ENCODE measurements at places on chromosomes 5 and 9.

DNA sequence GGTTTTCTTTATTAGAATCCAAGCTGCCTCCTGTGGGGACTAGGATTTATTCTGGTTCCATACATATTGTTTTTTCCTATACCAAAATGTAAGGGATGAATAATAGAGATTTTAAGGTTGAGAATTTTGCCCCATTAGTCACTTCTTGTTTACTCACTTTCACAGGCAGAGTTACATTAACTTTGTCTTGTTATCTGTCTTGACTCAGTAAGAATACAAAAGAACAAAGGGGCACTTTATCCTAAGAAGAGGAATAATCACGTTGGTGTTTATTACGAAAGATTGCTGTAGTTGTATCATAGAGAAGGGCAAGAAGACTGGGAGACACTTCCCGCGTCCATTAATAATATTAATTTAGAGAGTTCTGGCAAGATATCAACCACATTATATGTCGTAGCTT is 599.7 kb upstream of the FTMT start:
- peak; percentile 23 for DNase-seq

- no peak for DNase-seq
Measured at GRCh38 chr5:147167529-147167928, 67.3 kb upstream of the STK32A start.

GRCh38 chr5:152329207-152329606 is 75.9 kb downstream of the NMUR2 start:
- no peak for DNase-seq

- no peak for DNase-seq
Measured at GRCh38 chr5:179478624-179479023, 71.7 kb upstream of the RUFY1 start.

DNA sequence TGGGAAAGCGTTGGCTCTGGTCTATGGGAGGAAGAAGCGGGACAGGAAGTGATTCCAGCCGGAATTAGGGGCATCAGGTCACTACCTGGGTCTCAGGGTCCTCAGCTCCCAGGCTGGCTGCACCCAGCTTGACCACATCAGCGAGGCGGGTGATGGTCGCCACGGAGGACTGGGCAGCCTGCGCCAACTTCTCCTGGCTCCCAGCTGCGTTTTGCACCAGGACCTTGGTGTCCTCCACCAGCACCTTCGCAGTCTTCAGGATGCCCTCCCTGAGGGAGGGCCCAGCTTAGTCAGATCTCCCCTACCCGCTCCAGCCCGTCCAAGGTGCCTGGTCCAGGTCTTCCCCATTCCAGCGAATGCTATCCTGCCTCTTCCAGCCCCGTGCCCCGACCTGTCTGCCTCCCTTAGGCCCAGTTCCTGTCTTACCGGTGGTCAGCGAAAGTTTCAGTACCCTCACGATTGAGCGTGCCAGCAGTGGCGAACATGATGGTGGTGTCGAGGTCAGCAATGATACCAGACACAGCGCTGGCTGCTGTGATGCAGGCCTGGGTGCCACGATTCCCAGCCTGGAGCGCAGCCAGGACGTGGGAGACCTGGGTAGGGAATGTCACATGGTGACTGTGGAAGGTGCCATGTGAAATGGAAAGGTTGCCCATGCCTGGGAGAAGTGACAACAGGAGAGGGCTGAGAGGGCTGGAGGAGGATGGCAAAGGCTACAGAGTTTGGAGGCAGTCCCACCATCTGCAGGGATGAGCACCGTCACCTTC is 14.4 kb upstream of the TPM2 start:
- no peak for DNase-seq

- no peak for DNase-seq
Measured at GRCh38 chr5:191036-191948, at the start of gene LRRC14B. TSS of gene LRRC14B (plus strand) at chr5:191495. CDS start at chr5:191539, 44 bp downstream.
